ENCODE measurements at places on chromosomes 16 and 17. TPM values are rescaled to one million over a fixed set of nuclear protein-coding genes. Genes with fewer than 3 reads are reported as not detected.

DNA sequence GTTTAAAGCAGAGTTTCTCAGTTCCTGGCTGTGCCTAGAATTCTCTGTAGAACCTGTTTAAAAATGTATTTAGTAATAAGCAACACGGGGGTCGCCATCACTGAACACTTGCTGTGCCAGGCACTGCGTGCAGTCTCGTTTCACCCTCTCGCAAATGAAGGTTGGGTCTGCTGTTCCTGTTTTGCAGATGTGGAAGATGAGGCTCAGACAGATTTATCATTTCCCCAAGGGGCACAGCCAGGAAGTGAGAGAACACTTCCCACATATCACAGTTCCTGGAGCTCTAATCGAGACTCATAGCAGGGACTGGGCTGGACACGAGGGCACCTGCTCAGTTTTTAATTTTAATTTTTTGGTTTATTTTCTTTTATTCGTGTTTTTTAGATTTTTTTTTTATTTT, 122.7 kb downstream of the ABCC6 start:
- H3K36me3 ChIP-seq, result no peaks in the 10 kb centered on the region
- H3K27ac ChIP-seq, result no peak overlapping the region
- H3K4me3 ChIP-seq, result no peak overlapping the region
- H3K27me3 ChIP-seq, result no peaks in the 10 kb centered on the region
- no peak for DNase-seq
- H3K4me1 ChIP-seq, result no peaks in the 10 kb centered on the region

- no peaks in the 10 kb centered on the region for H3K36me3 ChIP-seq
- H3K27ac ChIP-seq, result no peak overlapping the region
- no peak overlapping the region for H3K4me3 ChIP-seq
- no peaks in the 10 kb centered on the region for H3K27me3 ChIP-seq
- H3K4me1 ChIP-seq, result no peaks in the 10 kb centered on the region
These were observed 108.9 kb upstream of the CIBAR2 start for GRCh38 chr16:85220964-85221731.

GRCh38 chr17:41403404-41404023, 6.1 kb upstream of the KRT31 start:
- H3K27me3 ChIP-seq, result peaks cover 4% of the 10 kb centered on the region
- H3K4me1 ChIP-seq, result no peaks in the 10 kb centered on the region
- H3K4me3 ChIP-seq, result no peak overlapping the region
- H3K36me3 ChIP-seq, result no peaks in the 10 kb centered on the region
- no peak for DNase-seq

DNA sequence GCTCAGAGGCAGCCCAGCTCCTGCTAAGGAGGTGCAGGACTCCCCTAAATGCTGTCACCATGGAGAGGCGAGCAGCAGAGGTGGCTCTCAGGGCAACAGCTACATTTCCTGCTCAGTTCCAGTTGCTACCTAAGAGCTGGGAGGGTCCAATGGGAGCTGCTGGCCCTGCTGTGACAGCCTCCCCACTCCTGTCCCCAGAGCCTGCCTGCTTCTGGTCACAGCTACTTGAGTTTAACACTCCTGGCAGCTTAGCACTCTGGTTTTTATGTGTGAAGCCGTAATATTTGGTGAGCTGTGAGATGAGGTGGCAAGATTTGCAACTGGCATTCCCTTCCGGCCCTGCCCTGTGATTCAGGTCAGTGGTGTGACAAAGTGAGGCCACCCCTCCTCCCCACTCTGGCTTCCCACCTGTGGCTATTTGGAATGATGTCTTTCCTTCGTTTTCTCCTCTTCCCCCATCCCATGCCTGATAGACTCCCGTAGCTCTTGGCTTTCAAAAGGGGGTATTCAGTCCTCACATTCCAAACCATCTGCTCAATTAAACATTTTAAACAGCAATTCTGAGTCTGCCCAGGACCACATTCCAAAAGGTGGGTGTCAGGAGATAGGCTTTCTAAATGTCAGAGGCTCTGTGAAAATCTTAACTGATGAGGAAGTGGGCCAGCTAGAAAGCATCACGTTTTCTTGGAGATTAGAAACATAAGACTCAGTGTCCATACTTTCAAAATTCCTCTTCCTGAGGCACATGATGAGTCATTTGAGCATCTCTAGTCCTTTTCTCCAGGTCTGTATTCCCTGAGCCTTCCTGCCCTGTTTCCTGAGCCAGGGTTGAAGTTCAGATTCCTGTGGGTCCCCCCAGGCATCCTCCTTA, 42.6 kb upstream of the SKAP1 start:
- no peaks in the 10 kb centered on the region for H3K36me3 ChIP-seq
- H3K27ac ChIP-seq, result no peak overlapping the region
- DNase-seq, result no peak
- H3K27me3 ChIP-seq, result no peaks in the 10 kb centered on the region
- no peaks in the 10 kb centered on the region for H3K4me1 ChIP-seq

The SLFN11 gene
- 9.1 TPM for total RNA-seq

The MON1B gene
- 69.6 TPM for total RNA-seq

- no peak for DNase-seq
- no peaks in the 10 kb centered on the region for H3K27me3 ChIP-seq
- no peak overlapping the region for H3K4me3 ChIP-seq
- H3K4me1 ChIP-seq, result no peaks in the 10 kb centered on the region
- peaks cover 14% of the 10 kb centered on the region for H3K36me3 ChIP-seq
- H3K27ac ChIP-seq, result no peak overlapping the region
These were observed 36.7 kb upstream of the ULK2 start for GRCh38 chr17:19904412-19904811.

The RAMP2 gene
- 8.4 TPM for total RNA-seq

The XYLT1 gene
- 15.0 TPM for total RNA-seq

The AGRP gene
- total RNA-seq, result not detected

GRCh38 chr17:5846001-5846400, 224.2 kb upstream of the WSCD1 start:
- no peaks in the 10 kb centered on the region for H3K4me1 ChIP-seq
- no peak for DNase-seq
- H3K27ac ChIP-seq, result no peak overlapping the region
- no peaks in the 10 kb centered on the region for H3K36me3 ChIP-seq
- no peaks in the 10 kb centered on the region for H3K27me3 ChIP-seq

The BCAR1 gene
- total RNA-seq, result 110 TPM

The VASN gene
- 4.1 TPM for total RNA-seq

DNA sequence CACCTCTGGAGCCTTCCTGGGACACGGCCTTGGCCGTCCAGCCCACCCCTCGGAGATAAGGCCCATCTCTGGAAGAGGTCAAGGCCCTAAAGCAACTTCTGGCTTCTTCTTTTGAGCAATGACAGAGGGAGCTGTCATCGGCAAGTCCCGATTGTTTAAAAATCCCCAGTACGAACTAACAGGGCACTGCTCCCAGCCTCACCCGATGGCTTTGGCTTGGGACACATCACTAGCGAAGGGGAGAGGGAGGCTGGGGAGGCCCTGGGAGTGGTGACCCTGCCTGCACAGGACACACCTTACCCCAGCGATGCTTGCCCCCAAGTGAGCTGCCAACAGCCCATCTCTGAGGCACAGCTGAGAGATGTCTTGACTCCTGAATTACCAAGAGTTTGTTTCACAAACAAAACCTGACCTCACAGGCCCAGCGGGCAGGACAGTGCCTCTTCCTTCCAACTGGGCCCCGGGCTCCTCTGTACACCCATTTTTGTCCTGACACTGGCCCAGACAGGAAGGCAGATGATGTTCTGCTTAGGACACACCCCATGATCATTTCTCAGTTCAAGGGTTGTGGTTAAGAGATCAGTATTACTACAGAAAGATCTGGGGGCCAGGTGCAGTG, 4.8 kb downstream of the SYNGR2 start:
- no peaks in the 10 kb centered on the region for H3K27me3 ChIP-seq
- peaks cover 71% of the 10 kb centered on the region for H3K4me1 ChIP-seq
- H3K36me3 ChIP-seq, result no peaks in the 10 kb centered on the region
- H3K27ac ChIP-seq, result peak overlapping the region; percentile 88

DNA sequence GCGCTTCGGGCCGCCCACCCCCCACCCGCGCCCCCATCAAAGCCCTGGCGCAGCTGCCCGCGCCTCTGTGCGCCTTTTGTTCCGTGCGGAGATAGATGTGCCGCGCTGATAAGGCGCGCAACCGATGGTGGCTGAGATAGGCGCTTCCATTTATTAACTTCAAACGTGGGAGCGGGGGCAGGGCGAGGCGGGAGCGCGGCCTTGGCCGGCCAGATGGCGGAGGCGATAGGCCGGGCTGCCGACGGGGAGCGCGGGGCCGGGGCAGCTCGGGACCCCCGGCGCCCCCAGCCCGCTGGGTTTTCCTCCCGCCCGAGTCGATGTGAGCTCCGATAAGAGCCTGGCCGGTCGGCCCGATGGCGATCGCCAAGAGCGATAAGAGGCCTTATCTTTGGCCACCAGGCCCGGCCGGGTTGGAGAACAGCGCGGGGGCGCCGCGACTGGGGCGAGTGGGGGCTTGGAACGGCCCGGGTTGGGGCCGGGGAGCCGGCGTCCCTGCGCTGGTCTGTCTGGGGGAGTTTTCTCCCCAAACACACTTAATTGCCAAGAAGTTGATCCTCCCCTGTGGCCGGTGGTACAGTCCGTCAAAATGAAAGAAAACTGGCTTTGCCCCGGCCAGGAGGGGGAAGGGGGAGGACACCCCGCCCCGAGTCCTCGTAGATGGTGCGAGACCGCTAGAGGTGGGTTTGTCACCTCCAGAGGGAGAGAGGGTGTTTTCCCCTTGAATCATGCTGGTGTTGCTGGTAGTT, 2.7 kb downstream of the ZFPM1 start:
- peak overlapping the region; percentile 44 for H3K4me3 ChIP-seq
- peak overlapping the region; percentile 31 for H3K27ac ChIP-seq

DNA sequence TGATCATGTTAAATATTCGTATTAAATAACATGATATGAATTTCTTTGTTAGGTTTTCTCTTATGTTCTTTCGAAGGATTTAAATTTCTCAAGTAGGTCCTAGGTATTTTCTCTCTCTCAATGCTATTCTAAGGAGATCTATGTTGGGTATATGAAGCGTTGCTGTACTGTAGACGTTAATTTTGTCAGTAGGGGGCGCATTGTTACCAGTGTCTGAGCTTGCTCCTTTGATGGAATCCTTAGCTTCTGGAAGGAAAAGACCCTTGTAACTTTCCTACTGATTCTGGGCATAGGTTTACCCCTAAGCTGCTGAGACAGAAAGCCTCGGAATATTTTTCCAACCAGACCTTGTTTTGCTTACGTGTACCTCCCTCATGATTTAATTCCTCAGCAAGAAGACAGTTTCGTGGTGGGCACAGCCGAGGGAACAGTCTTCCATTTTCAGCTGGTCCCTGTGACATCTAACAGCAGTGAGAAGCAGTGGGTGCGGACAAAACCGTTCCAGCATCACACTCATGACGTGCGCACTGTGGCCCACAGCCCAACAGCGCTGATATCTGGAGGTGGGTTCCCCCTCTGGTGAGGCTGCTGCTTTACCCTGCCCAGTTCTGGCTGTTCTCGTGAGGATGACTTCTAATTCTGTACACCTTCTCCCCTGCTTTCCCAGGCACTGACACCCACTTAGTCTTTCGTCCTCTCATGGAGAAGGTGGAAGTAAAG, 17.9 kb downstream of the UTP4 start:
- no peaks in the 10 kb centered on the region for H3K27me3 ChIP-seq
- no peak overlapping the region for H3K4me3 ChIP-seq
- DNase-seq, result peak; percentile 74
- H3K27ac ChIP-seq, result no peak overlapping the region

The ADAT1 gene
- total RNA-seq, result 33.0 TPM

The SLC13A2 gene
- total RNA-seq, result 40.5 TPM

DNA sequence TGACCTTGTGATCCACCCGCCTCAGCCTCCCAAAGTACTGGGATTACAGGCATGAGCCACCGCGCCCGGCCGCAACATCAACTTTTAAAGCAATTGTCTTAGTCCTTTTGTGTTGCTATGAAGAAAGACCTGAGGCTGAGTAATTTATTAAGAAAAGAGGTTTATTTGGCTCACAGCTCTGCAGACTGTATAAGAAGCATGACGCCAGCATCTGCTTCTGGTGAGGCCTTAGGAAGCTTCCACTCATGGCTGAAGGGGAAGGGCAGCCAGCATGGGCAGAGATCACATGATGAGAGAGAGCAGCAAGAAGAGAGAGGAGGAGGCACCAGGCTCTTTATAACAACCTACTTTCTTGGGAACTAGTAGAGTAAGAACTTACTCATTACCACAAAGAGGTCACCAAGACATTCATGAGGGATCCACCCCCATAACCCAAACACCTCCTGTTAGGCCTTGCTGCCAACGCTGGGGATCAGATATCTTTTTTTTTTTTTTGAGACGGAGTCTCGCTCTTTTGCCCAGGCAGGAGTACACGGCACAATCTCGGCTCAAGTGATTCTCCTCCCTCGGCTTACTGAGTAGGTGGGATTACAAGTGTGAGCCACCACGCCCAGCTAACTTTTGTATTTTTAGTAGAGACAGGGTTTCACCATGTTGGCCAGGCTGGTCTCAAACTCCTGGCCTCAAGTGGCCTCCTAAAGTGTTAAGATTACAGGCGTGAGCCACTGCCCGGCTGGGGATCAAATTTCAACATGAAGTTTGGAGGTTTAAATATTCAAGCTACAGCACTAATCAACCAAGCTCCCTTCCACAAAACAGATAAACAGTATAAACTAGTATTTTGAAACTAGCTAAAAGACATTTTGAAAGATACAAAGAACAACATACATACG, 21.4 kb upstream of the GPT2 start:
- no peak for DNase-seq
- no peaks in the 10 kb centered on the region for H3K4me1 ChIP-seq
- H3K27me3 ChIP-seq, result no peaks in the 10 kb centered on the region
- no peaks in the 10 kb centered on the region for H3K36me3 ChIP-seq
- H3K4me3 ChIP-seq, result no peak overlapping the region

The SAMD14 gene
- 0.77 TPM for total RNA-seq

DNA sequence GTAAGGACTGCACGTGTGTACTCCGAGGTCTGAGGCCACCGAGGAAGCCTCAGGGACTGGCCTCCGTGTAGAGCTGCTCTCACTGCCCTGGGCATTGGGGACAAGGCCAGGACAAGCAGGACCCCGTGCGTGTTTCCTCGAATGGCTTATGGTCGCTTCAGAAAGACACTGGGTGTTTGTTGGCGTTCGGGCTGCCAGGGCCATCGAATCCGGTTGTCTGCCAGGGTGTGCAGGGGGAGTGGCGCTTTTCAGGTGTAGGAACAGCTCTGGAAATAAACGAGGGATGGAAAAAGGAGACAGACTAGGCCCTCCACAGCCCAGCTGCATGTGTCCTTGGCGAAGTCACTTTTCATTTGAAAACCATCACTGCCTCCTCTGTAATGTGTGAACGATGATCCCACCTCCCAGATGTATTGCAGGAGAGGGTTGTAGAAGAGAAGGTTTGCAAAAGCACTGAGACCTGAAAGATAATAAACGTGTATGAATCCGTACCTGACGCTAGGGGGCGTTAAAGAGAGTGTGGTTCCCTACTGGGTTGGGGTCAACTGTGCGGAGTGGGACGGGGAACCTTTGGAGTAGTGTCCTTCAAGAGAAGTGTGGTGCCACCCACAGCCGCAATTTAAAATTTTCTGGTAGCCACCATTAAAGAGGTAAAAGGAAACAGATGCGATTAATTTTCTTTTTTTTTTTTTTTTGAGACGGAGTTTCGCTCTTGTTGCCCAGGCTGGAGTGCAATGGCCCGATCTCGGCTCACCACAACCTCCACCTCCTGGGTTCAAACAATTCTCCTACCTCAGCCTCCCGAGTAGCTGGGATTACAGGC, 2.1 kb upstream of the ZSCAN10 start:
- no peaks in the 10 kb centered on the region for H3K27me3 ChIP-seq
- no peaks in the 10 kb centered on the region for H3K4me1 ChIP-seq
- no peak overlapping the region for H3K27ac ChIP-seq
- H3K36me3 ChIP-seq, result no peaks in the 10 kb centered on the region

- no peaks in the 10 kb centered on the region for H3K36me3 ChIP-seq
- no peak overlapping the region for H3K27ac ChIP-seq
- H3K4me3 ChIP-seq, result no peak overlapping the region
- no peaks in the 10 kb centered on the region for H3K4me1 ChIP-seq
- DNase-seq, result no peak
These were observed 38.4 kb upstream of the XYLT1 start for GRCh38 chr16:17509194-17509593.

Data from colonic mucosa (tissue), 4 donors.